ENCODE measurements at places on chromosomes 5 and 9. TPM values are rescaled to one million over a fixed set of nuclear protein-coding genes. Genes with fewer than 3 reads are reported as not detected.

The FCHO2 gene
- total RNA-seq, result 19.5 TPM

The SAPCD2 gene
- total RNA-seq, result 0.26 TPM

The PCDHA9 gene
- total RNA-seq, result 0.26 TPM

The TSSK1B gene
- total RNA-seq, result 0.50 TPM

The ZNF354C gene
- total RNA-seq, result 12.4 TPM

The SOHLH1 gene
- total RNA-seq, result not detected

The MOCS2 gene
- 44.4 TPM for total RNA-seq

The PCAT7 gene
- total RNA-seq, result under 0.01 TPM
